Stimulated activated CD4-positive, alpha-beta T cell treated with anti-CD3 and anti-CD28 coated beads, TNF-alpha, amount 100 ng/mL, for 24 hours (primary cell): ENCODE measurements at places on chromosomes 6 and 20.

DNA sequence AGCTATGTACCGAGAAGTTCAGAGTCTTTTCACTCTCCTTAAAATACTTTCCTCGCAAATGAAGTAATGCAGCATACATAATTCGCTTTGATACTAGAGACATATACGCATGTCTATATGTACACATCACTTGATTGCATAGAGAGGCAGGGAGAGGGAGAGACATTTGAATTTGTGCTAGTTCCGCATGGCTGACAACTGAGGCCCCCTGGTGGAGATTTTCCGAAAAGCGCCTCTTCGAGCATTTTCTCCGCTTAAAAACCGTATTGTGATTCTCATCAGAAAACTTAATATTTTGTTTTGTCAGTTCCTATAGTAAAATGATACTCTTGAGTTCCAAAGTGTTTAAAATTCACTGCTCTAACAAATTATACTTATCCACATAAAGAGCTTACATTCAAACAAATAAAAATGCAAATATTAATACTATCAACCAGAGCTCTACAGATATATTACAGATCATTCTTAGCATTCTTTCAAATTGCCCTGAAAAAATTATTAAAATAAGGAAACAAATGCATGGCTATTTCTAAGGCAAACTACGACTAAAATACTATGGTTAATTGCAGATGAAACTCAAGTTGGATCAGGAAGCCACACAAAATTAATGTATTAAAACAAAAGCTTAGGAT is 637 bp downstream of the MYLK4 start:
- peak; percentile 62 for DNase-seq

GRCh38 chr6:44000164-44000842 is 126.9 kb downstream of the MRPL14 start:
- no peak for DNase-seq

DNA sequence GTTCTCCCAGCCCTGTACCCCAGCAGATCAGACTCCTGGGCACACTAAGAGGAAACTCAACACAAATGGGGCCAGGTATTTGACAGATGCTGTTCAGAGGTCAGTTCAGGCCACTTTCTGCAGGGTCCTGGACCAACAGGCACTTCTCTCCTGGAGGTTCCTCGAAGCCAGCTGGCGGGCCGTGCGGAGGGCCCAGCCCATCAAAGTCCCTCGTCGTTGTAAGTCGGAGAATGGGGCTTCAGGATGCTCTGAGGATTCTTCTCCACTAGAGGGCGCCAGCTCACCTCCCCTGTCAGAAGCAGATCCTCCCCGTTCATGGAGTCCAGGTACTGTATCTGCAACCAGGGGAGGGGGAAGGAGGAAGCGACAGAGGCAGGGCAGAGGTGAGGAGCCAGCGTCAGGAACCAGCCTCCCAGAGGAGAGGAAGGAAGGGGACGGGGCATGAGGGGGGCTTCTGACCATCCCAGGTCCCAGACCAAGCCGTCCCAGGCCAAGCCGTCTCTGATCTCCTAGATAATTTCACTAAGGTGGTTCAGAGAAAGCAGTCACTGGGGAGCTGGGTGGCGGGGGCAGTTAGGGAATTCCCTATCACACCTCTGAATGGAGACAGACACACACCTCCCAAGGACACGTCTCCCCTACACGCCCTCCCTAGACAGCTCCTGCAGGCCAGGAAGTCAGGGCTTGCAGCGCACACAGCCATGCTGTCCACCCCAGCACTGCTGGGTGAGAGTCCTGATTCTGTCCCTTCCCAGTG is 11.7 kb upstream of the FAM83C start:
- DNase-seq, result peak; percentile 82

GRCh38 chr6:125558907-125559306 is 190.5 kb upstream of the HEY2 start:
- DNase-seq, result no peak

DNA sequence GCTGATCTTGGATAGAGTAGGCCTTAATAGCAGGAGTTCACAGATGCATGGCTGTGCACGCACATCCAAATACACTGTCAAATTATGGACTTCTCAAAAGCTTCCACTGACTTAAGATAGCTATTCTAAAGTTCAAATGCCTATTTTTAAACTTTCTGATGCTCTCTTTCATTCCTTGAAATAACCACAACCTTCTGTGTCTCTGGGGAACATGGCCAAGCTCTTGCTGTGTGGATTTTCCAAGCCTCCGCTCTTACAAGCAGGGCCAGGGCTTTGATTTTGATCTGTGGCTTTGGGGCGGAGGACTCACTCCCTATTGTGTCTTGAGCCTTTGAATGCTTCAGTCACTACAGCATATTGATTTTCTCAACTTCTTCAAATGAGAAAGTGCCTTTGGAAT is 35.7 kb upstream of the SNRPB2 start:
- no peak for DNase-seq

DNA sequence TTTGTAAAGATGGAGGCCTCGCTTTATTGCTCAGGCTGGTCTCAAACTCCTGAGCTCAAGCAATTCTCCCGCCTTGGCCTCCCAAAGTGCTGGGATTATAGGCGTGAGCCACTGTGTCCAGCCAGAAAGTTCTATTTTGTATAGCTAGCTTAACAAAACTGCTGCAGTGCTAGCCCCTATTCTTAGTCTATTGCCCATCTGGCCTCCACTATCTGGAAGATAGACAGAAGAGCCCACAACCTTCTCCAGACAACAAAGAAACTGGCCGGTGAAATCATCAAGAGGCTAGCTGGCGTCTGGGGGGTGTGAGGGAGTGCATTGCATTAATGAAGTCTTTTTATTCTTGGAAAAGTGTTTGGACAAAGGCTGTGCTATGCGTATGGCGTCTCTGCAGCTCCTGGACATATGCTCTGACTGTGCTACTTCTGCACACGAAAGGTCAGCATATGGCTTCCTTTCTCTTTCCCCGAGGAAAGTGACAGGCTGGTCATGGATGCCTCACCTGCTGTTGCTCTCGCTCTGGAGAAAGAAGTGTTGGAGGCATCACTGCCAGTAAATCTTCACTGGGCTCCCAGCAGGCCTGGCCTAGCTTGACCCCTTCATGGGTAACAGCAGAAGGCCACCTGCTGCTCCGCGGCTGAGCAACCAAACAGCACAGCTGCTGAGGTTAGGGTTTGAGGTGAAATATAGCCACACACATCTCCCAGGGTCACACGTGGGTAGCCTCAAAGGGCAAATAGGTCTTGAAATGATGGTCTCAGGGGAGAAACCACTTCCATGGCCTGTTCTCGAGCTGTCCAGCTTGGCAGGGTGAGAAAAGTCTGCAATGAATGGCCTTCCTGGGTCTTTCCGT is 95.1 kb upstream of the IYD start:
- DNase-seq, result no peak

DNA sequence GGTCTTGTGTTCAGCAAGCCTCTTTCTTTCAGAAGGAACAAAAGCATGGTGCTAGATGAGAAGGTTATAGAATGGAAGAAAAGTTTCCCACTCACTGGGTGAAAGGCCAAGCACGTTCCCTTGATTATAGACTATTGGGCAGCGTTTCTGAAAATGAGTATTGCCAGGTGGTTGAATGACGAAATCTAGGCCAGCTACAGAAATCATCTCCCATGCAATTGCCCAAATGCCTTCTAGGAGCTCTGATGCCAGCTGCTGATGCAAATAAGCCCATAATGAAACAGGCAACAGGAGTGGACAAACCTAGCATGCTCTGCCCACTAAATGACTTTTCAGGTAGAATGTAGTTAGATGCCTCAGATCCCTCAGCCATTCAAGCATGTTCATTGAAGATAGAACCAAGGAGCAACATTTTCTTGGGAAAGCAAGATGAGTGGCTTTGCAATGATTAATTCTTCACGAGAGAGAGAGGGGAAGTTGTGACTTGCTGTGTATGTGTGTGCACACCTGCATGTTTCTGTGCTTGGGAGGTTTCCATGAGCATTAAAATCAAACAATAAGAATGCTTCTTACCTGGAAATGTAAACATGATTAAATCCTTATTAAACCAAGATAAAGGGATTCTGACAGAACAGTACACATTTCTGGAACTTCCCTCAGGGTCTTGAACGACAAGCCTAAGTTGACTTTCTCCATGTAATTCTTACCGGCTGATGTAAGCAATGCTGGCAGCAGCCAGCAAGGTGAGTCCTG is 43.6 kb downstream of the ADTRP start:
- DNase-seq, result no peak
